ENCODE measurements at places on chromosomes 6 and 20.
A peak's percentile ranks its signal among the peaks of the same experiment; 100 is the strongest.

DNA sequence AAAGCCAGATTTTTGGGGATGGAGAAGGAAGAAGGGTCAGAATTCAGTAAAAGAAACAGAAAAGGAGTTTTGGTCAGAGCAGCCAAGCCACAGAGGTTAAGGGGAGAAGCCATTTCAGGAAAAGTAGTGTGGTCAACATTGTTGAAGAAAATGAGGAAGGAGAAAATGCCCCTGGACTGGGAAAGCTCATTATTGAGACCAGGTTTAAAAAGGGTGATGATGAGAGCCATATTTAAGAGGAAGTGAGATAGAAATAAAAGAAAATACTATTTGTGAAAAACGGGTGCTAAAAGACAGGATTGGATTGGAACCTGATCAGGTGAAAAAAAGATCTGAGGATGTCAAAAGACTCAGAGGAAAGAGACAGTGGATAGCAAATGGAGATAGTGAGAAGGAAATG is 75.8 kb downstream of the CEP162 start:
- no peak for DNase-seq

DNA sequence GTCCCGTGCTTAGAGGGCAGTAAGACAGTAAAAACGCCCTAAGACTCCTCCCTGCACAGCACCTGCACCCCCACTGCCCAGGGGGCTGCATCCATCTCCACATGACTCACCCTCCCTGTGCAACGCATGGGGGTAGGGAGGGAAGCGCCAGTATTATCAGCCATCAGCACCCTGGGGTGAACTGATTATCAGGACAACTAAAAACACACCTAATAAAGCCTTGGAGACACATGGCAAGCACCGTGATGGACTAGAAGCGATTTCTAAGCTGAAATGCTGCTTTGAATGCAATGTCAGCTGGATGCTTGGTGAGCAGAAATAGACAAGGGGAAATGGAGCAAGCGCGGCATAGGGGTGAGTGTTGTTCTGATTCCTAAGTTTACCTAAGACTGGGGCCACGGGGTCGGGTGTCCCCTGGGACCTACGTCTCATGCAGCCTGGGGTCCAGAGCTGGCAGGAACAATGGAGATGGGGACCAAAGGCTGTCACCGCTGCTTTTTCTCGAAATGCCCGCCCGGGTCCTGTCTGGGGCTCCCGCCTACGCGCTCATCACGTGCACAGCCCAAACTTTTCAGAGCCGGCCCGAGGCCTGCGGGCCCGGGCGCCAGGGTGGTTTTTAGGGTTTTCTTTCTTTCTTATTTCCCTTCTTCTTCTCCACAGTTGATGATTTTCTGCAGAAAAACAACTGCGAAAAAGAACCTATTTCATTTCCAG is 702 bp upstream of the TNFAIP3 start:
- no peak for DNase-seq

DNA sequence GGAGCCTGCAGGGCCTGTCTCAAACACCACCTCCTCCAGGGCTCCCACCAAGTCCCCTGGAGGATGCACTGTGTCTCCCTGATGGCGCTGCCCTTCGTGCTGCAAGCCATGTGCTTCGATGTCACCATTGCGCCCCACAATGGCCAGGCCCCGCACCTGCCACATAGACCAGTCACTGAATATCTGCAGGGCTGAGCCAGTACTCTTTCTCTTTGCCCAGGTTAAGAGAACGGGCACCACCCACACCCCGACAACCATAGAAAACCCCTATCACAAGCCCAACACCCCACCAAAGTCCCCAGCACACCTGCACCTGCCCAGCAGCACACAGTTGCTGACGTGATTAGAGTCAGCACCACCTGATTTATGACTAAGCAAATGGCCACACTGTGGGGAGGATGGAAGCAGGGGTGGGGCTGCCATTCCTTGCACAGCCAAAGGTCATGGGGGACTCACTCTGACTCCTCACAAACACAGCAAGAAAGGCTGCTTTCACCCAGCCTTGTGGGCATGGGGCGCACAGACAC is 104.3 kb downstream of the SLC23A2 start:
- DNase-seq: no peak

DNA sequence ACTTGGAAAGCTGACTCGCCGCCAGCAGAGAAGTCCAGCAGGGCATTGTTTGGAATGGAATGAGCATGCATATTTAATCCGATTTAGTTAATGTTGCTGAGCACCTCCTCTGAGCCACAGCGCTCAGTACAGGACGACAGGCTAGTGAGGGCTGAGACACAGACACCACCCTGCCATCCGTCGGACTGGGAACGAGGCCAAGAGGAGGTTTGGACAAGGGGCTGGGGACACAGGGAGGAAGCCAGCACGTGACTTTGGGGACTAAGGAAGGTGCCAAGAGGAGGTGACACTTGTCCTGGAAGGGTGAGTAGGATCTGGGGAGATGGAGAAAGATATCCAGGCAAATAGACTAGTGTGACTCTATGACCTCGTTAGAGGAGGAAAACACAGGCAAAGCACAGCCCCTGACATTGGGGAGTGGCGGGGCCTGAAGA is 152.5 kb upstream of the ECI2 start:
- peak; percentile 83 for DNase-seq

Measured in COR-L47 (cell line).